ENCODE measurements at places on chromosomes 7 and 10.

GRCh38 chr7:10346032-10346431 is 627.6 kb upstream of the PHF14 start:
- no peak for DNase-seq

GRCh38 chr10:86090807-86091206 is 275.8 kb downstream of the GRID1 start:
- no peak for DNase-seq

DNA sequence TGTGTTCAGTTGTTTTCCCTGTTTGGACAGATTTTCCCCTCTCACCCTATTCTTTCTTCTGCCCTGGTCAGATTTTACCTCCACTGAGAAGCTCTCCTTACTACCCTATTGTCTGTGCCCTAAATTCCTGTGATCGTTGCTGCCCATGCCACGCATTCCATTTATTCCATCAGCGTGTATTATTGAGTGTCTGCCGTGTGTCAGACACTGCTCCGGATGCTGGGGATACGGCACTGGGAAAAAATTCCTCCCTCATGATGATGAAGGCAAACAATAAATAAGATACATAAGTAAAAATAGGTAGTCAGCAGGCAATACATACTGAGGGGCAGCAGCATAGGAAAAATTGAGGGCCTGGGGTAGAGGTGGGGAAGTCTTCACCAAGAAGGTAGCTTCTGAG is 86.8 kb downstream of the FANK1 start:
- no peak for DNase-seq

GRCh38 chr7:815284-816216 is 16.7 kb upstream of the SUN1 start:
- peak; percentile 34 for DNase-seq

- DNase-seq, result peak; percentile 81
These were observed 61.3 kb downstream of the GFRA1 start for GRCh38 chr10:116211682-116212081.

GRCh38 chr7:16278167-16278787 is 143.1 kb downstream of the CRPPA start:
- DNase-seq, result no peak

DNA sequence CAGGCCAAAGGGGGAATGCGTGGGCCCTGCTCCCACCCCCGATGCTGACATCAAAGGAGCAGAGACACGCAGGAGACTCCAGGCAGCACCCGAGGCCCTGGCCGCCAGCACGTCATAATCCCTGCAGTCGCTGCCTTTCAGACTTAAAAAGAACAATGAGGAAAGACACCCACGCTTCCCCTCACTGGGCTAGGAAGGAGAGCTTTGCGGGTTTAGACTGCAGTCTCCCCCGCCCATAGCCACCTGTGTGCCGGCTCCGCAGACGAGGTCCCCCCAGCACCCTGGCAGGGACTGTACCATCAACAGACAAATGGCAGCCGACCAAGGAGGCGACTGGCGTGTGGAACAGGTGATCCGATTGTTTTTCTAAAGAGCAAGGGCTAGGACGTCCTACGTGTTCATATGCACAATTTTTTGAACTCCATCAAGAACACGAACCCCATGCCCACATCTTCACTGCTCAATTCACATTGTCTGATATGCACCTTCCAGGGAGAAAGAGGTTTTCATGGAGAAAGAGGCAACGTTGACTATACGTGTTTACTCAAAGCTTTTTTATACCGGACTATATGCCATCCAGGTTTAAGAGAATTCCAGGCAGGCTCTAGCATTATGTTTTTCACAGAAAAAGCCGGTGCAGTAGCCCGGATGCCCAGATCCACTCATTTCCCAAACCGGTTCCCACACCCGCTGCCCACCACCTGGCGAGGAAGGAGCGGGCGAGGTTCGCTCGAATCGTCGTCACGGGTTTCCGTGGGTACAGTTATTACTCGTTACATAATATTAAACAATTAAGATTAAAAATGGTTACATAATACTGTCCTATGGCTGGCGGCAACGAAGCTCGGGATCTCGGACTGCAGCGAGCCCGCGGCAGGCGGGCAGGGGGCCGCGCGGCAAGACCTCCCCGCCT is 1.1 kb downstream of the GRB10 start:
- no peak for DNase-seq

DNA sequence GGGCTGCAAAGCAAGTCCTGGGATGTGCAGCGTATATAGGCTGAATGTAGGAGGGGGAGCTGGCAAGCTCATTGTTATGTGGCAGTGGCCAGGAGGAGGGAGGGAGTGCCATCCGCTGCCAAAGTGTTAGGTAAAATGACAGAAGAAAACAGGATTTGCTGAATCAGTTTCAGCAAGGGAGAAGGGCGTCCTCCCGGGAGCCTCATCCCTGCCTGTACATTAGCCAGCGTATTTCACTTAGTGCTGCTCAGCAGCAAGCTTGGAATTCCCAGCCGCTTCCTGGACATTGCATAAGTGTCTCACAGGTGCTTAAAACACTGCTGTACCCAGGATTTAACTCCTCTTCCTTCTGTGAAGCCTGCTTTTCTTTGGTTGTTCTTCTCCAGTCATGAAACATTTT is 2.5 kb downstream of the NIPSNAP2 start:
- no peak for DNase-seq

Measured in M059J (cell line).